ENCODE measurements at places on chromosomes 3 and 15.

DNA sequence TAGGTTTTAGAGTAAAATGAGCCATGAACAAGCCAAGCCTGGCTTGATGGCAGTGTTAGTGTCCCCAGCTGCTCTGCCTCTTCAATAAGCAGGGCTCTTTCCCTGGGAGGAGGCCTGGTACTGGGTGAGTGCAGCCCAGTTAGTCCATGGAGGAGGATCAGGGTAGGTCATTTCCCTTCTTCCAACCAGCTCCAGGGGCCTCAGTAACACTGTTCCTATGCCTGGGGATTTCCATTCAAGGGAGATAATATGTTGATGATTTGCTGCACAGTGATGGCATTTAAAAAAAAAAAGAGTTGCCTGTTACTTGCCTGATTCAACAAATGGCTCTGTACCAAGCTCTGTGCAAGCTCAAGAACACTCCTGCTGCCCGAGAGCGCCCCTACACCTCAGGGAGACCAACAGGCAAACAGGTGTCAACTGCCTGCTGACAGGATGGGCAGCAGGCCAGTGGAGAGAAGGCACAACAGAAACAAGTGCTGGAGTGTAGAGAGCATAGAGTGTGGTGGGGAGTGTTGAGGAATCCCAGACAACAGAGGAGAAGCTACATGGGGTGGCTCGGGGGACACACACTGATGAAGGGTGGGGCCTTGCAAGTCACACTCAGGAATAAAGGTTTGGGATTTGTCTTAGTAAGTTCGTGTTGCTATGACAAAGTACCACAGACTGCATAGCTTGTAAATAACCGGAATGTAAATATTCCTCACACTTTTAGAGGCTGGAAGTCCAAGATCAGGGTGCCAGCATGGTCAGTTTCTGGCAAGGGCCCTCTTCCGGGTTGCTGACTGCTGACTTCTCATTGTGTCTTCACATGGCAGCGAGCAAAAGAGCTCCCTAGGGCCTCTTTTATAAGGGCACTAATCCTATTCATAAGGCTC is 78.6 kb upstream of the PXYLP1 start:
- DNase-seq = no peak

DNA sequence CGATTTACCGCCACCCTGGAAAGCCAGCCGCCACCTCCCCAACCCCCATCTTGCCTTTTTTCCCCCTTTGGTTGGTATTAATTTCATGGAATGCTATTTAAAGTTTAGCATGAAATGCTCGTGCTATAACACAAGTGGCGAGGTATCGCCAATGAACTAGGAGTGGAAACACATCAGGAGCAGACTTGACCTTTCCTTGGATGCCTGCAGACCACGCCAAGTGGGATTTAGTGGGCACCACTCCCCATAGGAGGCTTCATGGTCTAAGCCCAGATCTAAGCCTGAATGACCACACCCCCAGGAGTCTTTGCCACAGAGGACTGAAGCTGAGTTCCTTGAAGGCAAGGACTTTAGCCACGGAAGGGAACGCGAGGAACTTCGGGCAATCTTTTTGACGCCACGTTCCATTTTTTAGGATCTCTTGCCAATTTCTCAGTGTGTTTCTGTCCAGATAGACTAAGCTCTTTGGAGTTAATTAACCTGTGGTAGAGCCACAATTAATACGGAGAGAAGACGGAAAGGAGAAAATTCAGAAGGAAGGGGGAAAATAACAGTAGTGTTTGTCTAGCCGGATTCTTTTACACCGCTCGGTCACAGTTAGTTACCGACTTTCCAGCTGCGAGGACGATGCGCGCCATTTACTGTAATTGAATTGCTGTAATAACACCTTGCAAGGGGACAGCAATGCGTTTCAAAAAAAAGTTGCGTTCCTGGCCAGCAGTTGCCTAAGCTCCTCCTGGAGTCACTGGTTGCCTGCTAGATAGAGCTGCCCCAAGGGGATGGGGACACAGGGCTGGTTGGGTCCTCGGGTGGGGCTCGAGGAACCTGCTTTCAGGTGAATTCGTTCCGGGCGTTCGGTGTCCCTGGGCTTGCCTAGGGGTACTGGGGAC is 37.1 kb downstream of the NR2F2 start:
- DNase-seq = no peak

DNA sequence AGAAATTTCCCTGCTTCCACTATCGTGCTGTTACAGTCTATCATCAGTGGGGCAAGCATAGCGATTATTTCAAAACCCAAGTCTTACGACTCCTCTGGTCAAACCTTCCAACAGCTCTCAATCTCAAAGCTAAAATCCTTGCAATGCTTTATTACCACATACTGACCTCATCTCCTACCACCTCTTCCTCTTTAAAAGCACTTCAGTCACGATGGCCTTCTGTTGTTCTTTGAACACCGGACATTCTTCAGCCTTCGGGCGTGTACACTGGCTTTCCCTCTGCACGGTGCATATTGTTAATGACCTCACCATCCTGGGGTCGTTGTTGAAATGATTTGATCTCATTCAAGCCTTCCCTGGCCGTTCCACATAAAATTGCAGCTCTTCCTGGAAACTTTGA is 31.1 kb downstream of the MAGEL2 start:
- DNase-seq = no peak

- no peak for DNase-seq
Measured at GRCh38 chr3:100606894-100607512, 2.4 kb upstream of the ADGRG7 start.

GRCh38 chr3:113405180-113405579 is 36.1 kb downstream of the CFAP44 start:
- peak; percentile 46 for DNase-seq

DNA sequence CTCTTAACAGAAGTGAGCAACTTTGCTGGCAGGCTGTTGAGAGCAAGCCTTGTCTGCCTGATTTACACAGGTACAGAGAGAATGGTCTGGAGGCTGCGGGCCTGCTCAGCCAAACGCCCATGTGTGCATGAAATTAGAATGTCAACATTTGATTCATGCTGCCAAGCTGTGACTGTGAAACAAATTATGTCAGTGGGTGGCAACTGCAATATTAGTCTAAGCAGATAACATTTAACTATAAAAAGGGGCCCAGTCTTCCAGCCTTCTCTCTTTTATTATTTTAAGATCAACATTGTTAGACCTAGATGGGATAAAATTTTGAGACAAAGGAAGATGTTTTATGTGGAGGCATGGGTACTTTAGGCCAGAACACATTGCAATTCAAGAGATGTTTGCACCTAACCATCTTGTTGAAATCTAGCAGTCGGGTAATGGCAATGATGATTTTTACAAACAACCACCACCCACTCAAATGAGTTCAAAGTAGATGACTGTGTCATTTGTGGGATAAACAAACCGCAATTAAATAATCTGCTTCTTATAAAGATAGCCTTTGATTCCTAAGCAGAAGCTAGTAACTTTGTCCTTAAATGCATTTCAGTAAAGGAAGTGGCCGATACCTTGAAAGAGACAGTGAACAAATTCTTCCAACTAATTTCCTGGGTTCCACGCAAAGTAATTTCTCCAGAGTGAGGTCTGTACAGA is 70.2 kb downstream of the FOXB1 start:
- peak; percentile 18 for DNase-seq

GRCh38 chr15:66564136-66565041 is 1.4 kb downstream of the LCTL start:
- DNase-seq = no peak

DNA sequence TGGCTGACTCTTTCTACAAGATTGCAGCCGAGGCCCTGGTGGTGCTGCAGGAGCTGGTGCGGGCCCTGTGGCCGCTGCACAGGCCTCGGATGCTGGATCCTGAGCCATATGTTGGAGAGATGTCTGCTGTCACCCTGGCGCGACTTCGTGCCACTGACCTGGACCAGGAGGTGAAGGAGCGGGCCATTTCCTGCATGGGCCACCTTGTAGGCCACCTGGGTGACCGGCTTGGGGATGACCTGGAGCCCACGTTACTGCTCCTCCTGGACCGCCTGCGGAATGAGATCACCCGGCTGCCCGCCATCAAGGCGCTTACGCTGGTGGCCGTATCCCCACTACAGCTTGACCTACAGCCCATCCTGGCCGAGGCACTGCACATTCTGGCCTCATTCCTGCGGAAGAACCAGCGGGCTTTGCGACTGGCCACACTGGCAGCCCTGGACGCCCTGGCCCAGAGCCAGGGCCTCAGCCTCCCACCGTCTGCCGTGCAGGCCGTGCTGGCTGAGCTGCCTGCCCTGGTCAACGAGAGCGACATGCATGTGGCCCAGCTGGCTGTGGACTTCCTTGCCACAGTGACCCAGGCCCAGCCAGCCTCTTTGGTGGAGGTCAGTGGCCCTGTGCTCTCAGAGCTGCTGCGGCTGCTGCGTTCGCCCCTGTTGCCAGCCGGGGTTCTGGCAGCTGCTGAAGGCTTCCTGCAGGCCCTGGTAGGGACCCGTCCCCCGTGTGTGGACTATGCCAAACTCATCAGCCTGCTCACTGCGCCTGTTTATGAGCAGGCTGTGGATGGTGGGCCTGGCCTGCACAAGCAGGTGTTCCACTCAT is 20.3 kb downstream of the CAND2 start:
- no peak for DNase-seq

DNA sequence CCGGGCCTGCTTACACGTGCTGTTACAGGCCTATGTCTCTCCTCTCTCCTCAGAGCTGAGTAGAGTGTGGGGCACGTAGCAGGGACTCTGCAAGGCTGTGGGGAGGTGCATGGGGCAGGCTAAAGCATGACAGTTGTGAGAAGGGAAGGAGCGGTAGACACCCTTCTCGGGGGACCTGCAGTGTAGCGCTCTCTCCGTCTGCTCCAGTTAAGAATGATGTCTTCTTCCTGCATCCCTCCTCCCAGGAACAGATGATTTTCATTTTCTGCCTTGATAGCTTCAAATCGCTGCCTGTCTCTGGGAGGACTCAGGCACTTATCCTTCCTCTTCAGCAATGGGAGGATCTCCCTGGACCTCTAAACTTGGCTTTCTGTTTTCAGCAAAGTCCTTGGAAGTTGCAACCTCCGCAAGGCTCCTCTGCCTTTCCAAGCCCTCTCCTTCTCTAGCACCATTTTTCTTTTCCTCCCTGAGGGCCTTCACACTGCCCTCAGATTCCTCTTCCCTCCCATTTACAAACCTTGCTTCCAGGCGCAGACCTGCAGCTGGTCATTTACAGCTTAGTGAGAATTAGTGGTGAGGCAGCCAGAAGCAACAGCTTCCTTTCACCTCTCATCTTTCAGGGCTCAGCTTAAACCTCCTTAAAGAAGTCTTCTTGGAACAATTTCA is 23.4 kb upstream of the TLE3 start:
- DNase-seq = no peak

- peak; percentile 70 for DNase-seq
Measured at GRCh38 chr3:104066658-104067057, 1300.1 kb upstream of the ALCAM start.

DNA sequence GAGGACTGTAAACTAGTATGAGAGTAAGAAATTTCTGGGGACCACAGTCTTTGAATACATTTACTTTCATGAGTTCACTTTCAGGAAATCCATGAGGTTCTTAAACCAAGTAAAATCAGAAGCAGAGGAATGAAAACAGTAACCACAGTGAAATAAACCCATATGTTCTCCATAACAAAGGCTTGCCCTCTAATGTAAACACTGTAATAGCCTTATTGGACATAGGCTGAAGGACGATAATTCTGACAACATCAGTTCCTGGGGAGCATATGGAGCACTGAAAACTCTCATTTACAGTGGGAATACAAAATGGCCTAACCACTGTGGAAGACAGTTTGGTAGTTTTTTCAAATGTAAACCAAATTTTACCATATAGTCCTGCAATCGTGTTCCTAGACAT is 965.8 kb downstream of the NSUN3 start:
- DNase-seq = no peak

DNA sequence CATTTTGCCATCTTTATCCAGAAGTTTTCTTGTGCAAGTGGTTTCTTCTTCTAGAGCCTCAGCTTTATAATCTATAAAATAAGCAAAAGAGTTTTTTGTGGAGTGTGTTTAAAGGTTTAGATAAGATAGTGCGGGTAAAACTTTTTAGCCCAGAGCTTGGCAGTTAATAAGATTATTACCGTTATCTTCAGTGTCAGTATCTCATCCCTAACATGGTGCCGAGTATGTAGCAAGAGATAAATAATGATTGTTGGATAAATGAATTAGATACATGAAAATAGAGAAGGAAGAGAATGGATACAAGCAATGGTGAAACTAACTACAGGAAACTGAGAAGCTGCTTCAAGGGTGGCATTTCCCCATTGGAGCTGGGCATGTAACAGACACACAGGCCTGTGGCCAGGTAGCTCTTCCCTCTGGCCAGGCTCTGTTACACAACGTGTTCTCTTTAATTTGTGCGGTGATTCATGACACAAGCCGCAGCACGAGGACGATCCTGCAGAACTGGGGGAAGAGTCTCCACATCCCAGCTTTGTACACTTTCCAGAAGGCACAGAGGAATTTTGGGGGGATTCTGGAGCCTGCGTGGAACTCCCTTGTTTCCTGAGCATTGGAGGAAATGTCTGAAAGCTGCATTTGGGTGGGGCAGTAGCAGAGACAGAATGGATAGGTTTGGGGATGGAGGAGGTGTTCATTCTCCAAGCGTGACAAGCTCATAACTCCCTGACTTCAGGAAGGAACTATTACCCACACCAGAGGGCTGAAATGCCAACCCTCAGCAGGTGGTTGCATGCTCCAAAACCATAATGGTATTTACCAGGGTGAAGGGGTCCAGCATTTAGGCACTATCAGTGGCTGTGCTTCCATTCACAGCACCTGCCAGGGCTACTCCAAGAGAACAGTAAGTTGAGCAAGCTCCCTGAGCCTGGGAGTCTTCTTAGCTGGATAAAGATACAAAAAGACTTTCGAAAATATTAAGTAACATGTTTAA is 14.2 kb upstream of the ST6GAL1 start:
- DNase-seq = no peak

DNA sequence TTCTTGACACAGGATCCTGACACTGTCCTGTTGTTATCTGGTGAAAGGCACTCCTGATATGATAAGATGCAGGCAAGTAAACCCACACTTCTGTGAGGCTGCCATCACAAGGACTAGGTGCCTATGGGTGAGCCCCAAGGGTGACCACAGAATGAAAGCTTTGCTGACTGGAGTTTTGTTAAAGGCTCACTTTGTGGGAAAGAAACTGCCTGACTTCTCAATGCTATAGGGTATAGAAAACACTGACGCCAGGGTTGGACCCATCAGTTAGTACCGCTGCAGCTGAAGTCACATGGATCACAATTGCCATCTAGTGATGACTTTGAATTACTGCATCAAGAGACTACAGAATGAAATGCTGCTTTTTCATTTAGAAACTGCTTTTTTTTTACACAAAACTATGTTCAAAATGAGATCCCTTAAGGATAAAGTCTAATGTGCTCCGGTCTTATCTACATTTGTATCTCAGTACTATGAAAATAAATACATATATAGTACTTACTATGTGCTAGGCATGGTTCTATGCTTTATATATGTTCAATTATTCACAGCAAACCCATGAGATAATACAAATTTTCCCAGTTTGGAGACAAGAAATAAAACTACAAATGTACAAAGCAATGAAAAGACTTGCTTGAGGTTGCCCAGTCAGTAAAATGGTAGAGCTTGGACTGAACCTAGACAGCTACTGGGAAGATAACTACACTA is 64.2 kb upstream of the CMSS1 start:
- DNase-seq = peak; percentile 85
